Epithelial cell of alveolus of lung (primary cell): ENCODE measurements at places on chromosomes 5 and 9. TPM values are rescaled to one million over a fixed set of nuclear protein-coding genes. Genes with fewer than 3 reads are reported as not detected.

FOXD1 gene
- 13.2 and 18.0 TPM in 2 replicates for total RNA-seq

CEMIP2 gene
- 25.6 and 81.5 TPM in 2 replicates for total RNA-seq

ANKDD1B gene
- not detected in 2 replicates for total RNA-seq

TMEFF1 gene
- 1.2 and 1.4 TPM in 2 replicates for total RNA-seq

PLAC8L1 gene
- total RNA-seq: not detected in 2 replicates

PCDHB11 gene
- 0.13 and 1.7 TPM in 2 replicates for total RNA-seq

C7 gene
- 3.1 and 33.9 TPM in 2 replicates for total RNA-seq

ARL14EPL gene
- total RNA-seq: 0.24 TPM in 1 of 2 replicates, not detected in the other

SYK gene
- under 0.01 and 0.16 TPM in 2 replicates for total RNA-seq

INSL6 gene
- total RNA-seq: not detected in 2 replicates

LECT2 gene
- not detected in 2 replicates for total RNA-seq

MCIDAS gene
- not detected in 2 replicates for total RNA-seq

MYMK gene
- total RNA-seq: 1.0 TPM in 1 of 2 replicates, not detected in the other

GRM6 gene
- not detected in 2 replicates for total RNA-seq

CER1 gene
- total RNA-seq: not detected in 2 replicates

DMRT3 gene
- total RNA-seq: not detected in 2 replicates

ENTR1 gene
- 30.3 and 40.9 TPM in 2 replicates for total RNA-seq

CHSY3 gene
- total RNA-seq: 1.7 and 3.7 TPM in 2 replicates

RHOBTB3 gene
- 117 and 224 TPM in 2 replicates for total RNA-seq

FOXD4L4 gene
- under 0.01 and 0.08 TPM in 2 replicates for total RNA-seq

RANBP3L gene
- 0.13 TPM in 1 of 2 replicates, not detected in the other for total RNA-seq

SOHLH1 gene
- total RNA-seq: not detected in 2 replicates

SPINK4 gene
- not detected in 2 replicates for total RNA-seq

GABRP gene
- not detected in 2 replicates for total RNA-seq

GRIN3A gene
- not detected in 2 replicates for total RNA-seq

ALDH1A1 gene
- total RNA-seq: 0.13 and 6.5 TPM in 2 replicates

TEX48 gene
- total RNA-seq: not detected in 2 replicates

APBB3 gene
- 5.4 and 6.9 TPM in 2 replicates for total RNA-seq

LSM11 gene
- 2.3 and 4.3 TPM in 2 replicates for total RNA-seq

RNF183 gene
- total RNA-seq: not detected in 2 replicates

ENTPD2 gene
- total RNA-seq: 0.72 TPM in 1 of 2 replicates, not detected in the other

GLRA1 gene
- not detected in 2 replicates for total RNA-seq
